Small intestine (tissue), 16 donors: ENCODE measurements at places on chromosomes 3 and 15. TPM values are rescaled to one million over a fixed set of nuclear protein-coding genes. Genes with fewer than 3 reads are reported as not detected.

Gene DISP2
- polyA plus RNA-seq = 2.2 TPM

Gene MESP2
- polyA plus RNA-seq = not detected

Gene POMGNT2
- 7.7 TPM for polyA plus RNA-seq

Gene EIF4E3
- 8.1 TPM for polyA plus RNA-seq

Gene SLC7A14
- polyA plus RNA-seq = 1.6 TPM

Gene HTR3E
- polyA plus RNA-seq = 0.57 TPM

Gene CYP1A1
- polyA plus RNA-seq = 13.2 TPM

DNA sequence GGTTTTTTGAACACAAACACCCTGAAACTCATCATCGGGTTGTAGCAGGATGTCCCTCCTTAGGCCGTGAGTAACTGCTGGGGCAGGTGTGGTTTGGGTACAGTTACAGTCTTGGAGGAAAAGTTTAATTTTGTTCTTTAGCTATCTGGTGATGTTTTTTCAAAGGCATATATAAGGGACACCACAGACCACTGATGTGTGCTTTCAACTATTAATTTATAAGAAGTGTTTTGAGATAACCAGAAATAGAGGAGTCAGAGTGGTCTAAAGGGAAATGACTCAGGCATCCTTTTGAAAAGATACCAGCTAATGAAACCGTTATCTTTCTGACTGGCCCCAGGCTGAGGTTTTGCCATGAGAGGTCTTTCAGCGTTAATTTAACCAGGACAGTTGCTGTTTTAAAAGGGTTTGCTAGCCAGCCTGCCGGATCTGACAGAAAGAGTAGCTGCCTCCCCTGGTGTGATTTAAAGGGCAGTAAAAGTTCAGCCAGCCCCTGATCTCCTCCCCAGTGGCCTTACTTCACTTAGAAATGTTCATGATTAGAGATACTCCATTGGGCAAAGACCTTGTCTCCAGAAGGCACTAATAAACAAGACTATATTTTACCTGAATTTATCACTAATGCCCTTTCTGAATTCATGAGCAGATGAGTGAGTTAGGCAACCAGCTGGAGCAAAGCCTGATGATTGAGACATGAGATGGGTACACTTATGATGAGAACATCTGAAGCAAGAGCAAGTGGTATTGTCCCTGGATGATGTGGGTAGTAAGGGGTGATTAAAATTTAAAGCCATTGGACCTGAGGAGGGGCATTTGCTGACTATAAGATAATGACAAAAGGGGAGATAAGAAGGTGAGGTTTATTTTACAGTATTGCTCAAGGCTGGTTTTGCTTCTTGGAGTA is 482.5 kb upstream of the TBL1XR1 start:
- no peak overlapping the region for H3K4me3 ChIP-seq
- H3K36me3 ChIP-seq = no peaks in the 10 kb centered on the region
- no peak overlapping the region for H3K27ac ChIP-seq
- no peak for DNase-seq
- no peaks in the 10 kb centered on the region for H3K27me3 ChIP-seq

- no peaks in the 10 kb centered on the region for H3K36me3 ChIP-seq
- DNase-seq = no peak
- H3K27me3 ChIP-seq = no peaks in the 10 kb centered on the region
- H3K4me1 ChIP-seq = peaks cover 4% of the 10 kb centered on the region
These were observed 56.2 kb downstream of the ZNF445 start for GRCh38 chr3:44421280-44421679.

DNA sequence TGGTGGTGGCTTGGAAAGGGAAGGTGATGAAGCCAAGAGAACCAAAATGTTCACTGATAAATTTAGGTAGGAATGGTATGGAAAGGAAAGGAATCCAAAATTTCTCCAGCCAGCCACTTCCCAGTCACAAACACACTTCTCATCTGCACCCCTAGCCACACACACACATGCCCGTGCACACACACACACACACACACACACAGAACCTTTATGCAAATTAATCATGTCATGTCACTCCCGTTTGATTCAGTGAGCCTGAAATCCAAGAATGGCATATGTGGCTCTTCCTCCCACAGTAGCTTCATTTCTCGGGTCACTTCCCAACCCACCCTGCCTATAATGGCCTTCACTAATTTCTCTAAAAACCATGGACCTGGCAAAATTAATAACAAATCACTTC is 3.1 kb upstream of the HLTF start:
- no peaks in the 10 kb centered on the region for H3K4me1 ChIP-seq
- no peak for DNase-seq
- no peaks in the 10 kb centered on the region for H3K36me3 ChIP-seq
- no peak overlapping the region for H3K4me3 ChIP-seq
- no peak overlapping the region for H3K27ac ChIP-seq

- no peak overlapping the region for H3K4me3 ChIP-seq
- H3K4me1 ChIP-seq = no peaks in the 10 kb centered on the region
- H3K36me3 ChIP-seq = peaks cover 2% of the 10 kb centered on the region
- DNase-seq = no peak
- no peaks in the 10 kb centered on the region for H3K27me3 ChIP-seq
These were observed 39.8 kb downstream of the RIOX2 start for GRCh38 chr3:97932387-97932801.

- H3K27me3 ChIP-seq = no peaks in the 10 kb centered on the region
- no peak for DNase-seq
- no peak overlapping the region for H3K4me3 ChIP-seq
- no peaks in the 10 kb centered on the region for H3K4me1 ChIP-seq
- no peak overlapping the region for H3K27ac ChIP-seq
These were observed 32.0 kb downstream of the PPP1R2 start for GRCh38 chr3:195511136-195511535.

- H3K27ac ChIP-seq = no peak overlapping the region
- H3K36me3 ChIP-seq = no peaks in the 10 kb centered on the region
- no peak overlapping the region for H3K4me3 ChIP-seq
These were observed 2.2 kb upstream of the CRTAP start for GRCh38 chr3:33111581-33111980.

DNA sequence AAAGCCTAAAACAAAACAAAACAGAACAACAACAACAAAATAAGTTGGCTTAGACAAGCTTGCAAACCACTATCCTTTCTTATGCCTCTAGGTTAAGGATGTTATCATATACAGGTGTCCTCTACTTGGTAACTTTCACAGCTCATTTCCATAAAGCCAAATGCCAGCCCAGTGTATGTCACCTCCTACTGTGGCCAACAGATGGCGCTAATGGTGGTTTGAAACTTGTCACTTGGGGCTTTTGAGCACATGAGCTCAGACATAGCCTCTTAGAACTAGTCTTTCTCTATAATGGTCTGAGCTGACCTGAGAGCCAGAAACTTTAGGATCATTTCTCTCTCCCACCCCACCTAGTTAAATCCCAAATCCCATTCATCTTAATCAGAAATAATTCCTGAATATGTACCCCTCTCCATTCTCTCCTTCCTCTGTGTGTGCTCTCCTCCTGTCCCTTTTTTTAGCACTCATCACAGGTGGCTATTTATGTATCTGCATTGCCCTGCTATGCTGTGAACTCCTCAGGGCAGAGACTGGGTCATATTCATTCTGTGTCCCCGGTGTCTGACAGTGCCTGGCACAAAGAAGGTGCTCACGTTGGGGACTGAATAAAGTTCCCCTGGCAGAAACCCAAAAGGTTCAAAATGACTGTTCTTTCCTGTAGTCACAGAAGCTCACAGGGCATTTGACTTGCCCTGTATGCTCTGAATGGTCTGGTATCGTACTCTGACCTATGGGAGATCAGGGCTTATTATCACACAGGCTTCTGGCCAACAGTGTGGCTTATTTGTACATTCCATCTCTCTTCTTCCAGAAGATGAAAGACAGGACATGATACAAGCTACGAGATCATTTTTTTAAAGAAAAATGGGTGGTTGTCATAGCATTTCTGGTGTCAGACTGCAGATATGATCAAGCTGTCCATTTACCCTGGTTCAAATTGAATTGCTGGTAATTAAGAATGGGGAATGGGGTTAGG is 319.3 kb upstream of the AZI2 start:
- no peak overlapping the region for H3K27ac ChIP-seq
- no peaks in the 10 kb centered on the region for H3K4me1 ChIP-seq
- no peaks in the 10 kb centered on the region for H3K36me3 ChIP-seq

DNA sequence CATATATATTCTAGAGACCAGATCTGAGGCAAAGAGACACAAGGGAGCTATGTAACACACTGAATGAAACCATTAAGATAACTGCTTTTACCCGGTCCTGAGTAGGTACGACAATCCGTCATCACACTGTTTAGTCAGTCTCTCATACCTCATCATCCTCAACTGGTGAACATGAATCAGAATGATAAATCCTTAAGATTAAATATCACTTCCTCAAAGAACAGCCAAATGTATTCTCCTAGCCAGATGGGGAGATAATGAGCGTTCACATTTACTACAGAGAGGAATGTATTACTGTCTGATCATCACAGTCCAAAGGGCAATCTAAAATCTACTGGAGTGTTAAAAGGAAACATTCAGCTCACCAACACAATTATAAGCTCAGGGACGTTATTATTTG is 319.4 kb upstream of the STAC start:
- no peak overlapping the region for H3K27ac ChIP-seq
- H3K36me3 ChIP-seq = no peaks in the 10 kb centered on the region
- no peak overlapping the region for H3K4me3 ChIP-seq
- no peaks in the 10 kb centered on the region for H3K27me3 ChIP-seq

DNA sequence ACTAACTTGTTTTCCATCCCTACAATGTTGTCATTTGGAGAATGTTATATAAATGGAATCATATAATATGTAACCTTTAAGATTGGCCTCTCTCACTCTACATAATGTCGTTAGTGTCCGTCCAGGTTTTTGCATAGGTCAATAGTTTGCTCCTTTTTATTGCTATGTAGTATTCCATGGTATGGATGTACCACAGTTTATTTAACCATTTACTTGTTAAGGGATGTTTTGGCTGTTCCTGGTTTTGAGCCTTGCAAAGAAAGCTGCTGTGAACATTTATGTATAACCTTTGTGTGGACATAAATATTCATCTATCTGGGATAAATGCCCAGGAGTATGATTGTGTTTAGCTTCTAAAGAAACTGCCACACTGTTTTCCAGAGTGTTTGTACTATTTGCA is 34.1 kb upstream of the SEC22A start:
- H3K4me3 ChIP-seq = no peak overlapping the region
- H3K4me1 ChIP-seq = no peaks in the 10 kb centered on the region
- no peaks in the 10 kb centered on the region for H3K27me3 ChIP-seq

- no peaks in the 10 kb centered on the region for H3K36me3 ChIP-seq
- H3K27me3 ChIP-seq = no peaks in the 10 kb centered on the region
- H3K27ac ChIP-seq = no peak overlapping the region
- peaks cover 8% of the 10 kb centered on the region for H3K4me1 ChIP-seq
These were observed 47.7 kb downstream of the MGLL start for GRCh38 chr3:127774647-127775046.

DNA sequence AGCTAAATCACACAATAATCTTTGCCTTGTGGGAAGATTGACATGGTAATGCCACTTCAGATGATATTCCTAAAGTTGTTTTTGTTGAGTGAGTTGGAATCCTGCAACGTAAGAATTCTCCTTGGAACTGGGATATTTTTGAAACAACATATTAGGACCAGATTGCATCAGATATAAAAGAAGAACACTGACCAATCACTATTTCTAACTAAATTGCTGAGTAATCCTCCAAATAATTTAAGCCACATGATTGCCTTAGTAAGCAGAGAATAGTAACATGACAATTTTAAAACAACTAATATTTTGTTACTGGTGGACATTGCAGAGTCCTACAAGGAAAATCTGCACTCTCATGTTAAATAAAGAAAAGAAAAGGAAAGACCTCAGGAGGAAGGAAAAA is 353.9 kb upstream of the LMCD1 start:
- no peaks in the 10 kb centered on the region for H3K36me3 ChIP-seq
- no peak overlapping the region for H3K27ac ChIP-seq
- no peaks in the 10 kb centered on the region for H3K27me3 ChIP-seq
- H3K4me3 ChIP-seq = no peak overlapping the region
- H3K4me1 ChIP-seq = no peaks in the 10 kb centered on the region

DNA sequence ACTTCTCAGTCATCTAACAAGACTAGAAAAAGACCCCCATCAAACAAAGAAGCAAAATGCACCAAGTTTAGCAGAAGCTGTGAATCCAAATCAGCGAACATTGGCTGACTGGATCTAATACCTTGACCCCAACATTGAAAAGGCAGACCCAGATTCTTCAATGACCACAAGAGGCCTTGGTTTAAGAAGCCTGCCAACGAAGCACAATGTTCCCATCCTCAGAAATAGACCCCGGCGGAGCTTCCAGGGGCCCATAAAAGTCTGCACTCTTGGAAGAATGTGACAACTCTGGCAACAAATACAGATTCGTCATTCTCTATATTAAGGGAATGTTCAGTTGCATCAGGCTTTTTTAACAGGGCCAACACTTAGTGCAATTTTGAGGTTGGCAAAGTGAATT is 112.8 kb upstream of the BCL6 start:
- H3K4me3 ChIP-seq = no peak overlapping the region
- no peaks in the 10 kb centered on the region for H3K4me1 ChIP-seq
- H3K27ac ChIP-seq = no peak overlapping the region
- H3K27me3 ChIP-seq = no peaks in the 10 kb centered on the region
- DNase-seq = no peak

DNA sequence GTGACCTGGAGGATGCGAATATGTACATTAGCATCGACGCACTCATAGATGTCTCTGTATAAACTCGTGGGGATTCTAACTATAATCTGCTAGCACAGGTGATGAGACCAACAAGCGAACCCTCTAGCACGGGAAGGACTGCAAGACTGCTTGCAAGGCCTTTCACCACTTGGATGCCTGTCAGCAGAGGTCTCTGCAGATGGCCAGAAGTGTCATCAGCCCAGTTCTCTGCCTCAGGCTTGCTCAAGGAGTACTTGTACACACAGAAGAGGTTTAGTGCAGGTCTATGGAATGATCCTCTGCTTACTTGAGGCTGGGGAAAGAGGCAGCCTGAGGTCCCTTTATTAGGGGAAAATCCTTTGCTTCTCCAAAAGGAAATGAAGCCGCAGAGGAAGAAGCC is 48.1 kb downstream of the EDEM1 start:
- no peak overlapping the region for H3K4me3 ChIP-seq
- no peak overlapping the region for H3K27ac ChIP-seq
- no peaks in the 10 kb centered on the region for H3K4me1 ChIP-seq
- no peaks in the 10 kb centered on the region for H3K27me3 ChIP-seq
- no peaks in the 10 kb centered on the region for H3K36me3 ChIP-seq

DNA sequence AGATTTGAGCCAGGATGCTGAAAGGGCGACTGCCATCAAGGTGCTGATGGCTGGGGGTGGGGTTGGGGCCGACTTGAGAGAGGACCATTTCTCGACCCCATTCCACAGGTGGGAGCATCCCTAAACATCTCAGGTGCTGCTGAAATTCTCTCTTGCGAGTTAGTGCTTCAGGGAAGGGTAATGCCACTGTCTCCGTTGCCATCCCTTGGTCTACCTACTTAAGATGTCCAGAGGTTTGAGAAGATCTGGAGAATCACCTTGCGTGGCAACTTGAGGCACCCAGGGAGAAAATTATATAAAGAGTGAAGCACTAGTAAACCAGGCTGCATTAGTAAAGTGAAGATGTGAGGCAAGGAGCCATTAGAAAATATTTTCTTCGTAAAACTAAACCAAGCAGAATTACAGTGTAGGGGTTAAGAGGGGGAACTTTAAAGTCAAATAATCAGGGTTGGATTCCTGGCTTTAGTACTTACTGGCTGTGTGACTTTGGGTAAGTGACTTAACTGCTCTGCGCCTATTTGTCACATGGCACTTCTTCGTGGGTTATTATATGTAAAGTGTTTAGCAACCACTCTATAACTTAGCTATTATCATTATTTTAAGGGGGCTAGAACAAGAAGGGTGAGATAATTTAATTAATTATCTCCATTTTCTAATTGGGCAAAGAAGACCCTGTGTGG is 662 bp upstream of the RFTN1 start:
- no peaks in the 10 kb centered on the region for H3K27me3 ChIP-seq
- peak overlapping the region; percentile 79 for H3K27ac ChIP-seq
- H3K4me3 ChIP-seq = peak overlapping the region; percentile 70
- DNase-seq = no peak
